ENCODE measurements at places on chromosomes 3 and 15.

DNA sequence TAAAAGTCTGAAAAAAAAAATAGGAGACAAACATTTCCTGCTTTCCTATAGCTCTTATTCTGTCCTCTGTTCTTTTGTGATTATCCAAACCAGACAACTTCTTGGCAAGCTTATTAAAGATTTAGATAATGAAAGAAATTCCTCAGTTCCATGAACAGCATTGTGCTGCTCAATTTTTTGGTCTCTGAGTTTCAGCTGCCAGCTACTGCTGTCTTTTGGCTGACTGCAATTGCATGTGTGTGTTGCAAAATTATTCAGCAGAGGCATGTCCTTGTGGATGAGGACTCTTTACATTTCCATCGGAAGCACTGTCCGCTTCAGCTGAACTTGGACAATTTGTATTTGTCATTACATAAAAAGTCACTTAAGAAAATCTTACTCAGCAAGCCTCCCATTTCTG lies 397.3 kb upstream of the RASGRP1 start:
- no peak for DNase-seq

- no peak for DNase-seq
These were observed 113.1 kb downstream of the TPRA1 start for GRCh38 chr3:127477396-127477795.

DNA sequence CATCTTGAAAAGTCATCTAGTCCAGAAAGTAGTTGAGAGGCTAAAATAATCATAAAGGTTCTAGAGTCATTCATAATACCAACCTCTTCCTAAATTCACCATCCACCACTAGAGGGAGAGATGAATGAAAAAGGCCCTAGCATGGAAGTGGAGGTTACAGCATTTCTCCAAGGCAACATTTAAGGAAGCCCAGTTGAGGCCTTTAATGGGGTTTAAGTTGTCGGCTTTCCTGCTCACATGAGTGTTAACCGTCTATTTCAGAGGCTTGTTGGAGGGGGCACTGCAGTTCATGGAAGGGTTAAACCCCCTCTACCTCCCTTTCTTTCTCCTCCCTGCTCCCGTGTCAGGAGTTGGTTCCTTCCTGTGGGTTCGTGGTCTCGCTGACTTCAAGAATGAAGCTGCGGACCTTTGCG lies 3.8 kb upstream of the SLCO3A1 start:
- DNase-seq: no peak

DNA sequence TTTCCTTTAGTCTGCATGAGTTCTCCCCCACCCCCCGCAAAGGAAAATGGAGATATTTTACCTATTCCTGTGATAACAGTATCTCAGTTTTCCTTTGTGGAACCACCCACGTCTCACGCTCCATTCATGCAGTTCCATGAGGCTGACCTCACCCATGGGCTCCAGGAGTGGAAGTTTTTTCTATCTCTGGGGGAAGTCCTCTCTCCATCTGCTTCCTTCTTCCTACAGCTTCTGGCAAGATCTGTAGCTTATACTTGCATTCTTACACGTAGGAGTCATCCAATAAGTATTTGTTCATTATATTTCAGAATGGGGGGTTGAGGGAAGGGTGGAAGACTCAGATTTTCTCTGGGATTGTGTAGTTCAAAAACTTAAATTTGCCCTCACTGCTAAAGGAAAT lies 5.8 kb upstream of the GLCE start:
- no peak for DNase-seq

DNA sequence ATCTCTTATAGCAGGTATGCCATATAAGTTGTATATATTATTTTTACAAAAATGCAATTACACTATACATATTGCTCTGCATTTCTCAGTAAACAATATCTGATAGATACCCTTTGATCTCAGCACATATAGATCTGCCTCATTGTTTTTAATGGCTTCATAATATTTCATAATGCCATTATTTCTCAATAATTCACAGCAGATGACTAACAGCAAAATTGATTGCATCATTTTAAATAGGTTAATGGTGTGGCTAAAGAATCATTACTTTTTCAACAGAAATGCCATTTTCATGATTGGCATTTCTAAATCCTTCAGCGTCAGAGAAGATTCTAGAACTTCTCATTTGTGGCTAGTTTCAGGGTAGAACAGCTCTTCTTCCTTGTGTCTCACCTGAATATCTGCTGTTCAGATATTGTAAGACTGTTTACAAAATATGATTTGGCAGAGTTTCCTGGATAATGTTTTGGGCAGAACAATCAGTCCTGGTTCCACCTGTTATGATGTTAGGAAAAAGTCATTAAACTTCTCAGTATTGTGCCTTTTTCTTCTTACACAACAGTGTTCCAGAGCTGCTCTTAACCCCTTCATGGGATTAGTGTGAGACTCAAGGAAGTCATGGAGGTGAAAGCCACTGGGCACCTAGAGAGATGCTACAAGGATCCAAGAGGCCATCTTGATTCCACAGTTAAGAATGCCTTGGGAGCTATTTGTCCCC lies 397.6 kb upstream of the THBS1 start:
- no peak for DNase-seq

- DNase-seq: no peak
These were observed 48.5 kb downstream of the IQSEC1 start for GRCh38 chr3:13024765-13025065.

DNA sequence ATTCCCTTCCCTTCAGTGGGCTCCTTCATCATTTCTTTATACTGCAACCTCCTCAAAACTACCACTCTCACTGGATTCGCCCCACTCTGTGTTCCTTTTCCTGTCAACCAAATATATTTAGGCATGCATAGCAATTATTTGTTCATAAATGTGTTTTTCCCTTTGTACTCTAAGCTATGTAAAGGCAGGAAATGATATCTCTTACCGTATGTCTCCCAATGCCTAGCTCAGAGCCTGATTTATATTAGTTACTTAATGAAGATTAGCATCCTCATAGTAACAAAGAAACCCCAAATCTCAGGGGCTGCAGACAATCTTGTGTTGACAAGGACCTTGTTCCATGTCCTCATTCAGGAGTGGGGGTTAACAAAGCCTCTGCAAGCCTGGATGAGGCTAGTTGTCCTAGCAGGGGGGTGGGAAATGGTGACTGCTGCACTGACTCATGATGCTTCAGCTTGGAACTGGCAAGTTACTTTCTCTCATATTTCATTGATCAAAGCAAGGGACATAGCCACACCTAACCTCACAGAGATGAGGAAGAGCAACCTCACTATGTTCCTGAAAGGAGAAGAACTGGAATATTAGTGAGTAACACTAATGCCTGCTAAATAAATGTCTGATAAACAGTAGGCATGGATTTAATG lies 15.2 kb downstream of the PHLDB2 start:
- no peak for DNase-seq

DNA sequence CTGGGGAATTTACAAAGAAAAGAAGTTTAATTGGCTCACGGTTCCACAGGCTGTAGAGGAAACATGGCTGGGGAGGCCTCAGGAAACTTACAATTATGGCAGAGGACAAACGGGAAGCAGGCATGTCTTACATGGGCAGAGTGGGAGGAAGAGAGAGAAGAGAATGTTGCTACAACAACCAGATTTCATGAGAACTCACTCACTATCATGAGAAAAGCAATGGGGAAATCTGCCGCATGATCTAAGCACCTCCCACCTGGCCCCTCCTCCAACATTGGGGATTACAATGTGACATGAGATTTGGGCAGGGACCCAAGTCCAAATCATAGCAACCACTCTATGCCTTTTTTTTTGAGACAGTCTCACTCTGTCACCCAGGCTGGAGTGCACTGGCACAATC lies 28.8 kb downstream of the PCNP start:
- no peak for DNase-seq

DNA sequence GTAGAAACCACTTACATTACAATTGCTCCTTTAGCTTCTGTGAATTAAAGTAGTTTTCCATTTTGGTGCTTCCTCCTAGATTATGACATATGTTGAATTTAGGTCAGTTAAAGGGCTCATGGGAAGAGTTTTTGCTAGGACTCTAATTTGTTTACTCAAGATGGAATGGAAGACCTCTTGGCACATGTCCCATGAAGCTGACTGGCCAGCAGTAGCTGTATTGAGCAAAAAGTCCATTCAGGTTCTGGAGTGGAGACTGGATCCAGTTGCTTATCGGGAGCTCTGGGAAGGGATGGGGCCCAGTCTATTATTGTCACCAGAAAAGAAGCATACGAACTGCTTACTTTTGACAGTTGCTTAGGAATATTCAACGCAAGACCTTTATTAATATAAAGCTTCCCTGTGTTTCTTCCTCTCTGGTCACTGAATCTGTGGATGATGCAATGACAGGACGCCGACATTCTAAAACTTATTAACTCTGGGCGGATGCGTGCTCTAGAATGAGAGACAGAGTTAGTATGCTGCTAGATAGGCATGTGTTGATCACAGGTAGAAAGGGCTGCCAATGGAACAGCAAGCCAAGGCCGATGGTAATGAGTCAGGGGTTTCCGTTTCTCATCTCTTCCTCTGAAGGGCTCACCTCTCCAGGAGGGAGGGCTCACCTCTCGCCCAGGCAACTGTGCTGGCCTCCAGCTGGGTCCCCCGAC lies 155.8 kb downstream of the NR1D2 start:
- no peak for DNase-seq

DNA sequence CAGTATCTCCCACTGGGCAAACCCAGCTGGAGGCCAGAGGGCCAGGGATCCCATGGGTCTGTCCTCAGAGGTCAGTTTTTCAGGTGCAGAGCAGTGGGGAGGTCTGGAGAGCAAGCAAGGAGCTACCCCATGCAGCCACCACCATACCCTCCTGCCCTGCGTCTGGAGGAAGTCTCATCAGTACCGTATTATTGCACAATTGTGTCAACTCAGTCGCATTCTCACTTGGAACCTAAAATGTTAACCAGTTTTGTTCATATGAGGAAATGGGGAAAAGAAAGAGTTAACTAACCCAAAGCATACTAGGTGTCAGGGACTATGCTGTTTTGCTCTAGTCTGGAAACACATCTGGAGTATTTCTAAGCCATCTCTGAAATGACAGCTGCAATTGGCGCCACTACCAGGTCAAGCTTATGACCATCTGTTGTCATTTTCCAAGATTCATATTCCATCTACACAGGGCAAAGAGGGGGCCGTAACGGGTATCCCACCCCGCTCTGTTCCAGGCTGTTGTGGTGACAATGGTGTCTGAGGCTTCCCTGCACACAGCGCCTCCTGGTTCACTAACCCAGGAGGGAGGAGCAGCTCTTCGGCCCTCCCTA lies 16.9 kb upstream of the APBA2 start:
- no peak for DNase-seq

DNA sequence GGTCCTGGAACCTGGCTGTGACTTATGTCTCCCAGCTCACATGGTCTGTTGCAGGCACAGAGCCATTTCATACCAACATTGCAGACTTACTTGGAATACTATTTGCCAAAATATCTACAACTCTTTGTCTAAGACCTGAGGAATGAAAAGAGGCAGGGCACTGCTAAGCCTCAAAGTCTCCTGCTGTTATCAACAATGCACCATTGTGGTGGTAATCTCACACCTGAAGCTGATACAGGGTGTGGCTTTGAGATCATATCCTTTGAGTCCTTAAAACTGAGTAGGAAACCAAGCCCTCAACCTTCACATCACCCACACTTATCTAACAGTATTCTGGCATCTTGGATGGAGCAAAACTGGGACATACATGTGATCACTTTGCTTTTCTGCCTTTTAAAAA lies 782.0 kb downstream of the EPHA3 start:
- no peak for DNase-seq

DNA sequence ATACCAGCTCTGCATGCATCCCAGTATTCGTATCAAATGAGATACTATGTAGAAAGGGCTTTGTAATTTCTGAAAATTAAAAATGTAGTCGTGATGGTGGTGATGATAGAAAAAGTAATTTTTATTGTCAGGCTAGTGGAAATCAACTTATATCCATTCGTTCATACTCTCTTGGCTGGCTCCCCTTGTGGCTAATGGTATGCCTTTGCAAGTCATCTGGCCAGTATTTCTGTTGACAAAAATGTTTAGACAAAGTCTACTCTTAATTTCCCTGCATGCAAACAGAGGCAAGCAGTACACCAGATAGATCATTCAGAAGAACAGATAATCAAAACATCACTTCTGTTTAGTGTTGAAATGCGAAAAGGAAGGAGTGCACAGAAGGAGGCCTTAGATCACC lies 49.6 kb upstream of the DUT start:
- DNase-seq: no peak

DNA sequence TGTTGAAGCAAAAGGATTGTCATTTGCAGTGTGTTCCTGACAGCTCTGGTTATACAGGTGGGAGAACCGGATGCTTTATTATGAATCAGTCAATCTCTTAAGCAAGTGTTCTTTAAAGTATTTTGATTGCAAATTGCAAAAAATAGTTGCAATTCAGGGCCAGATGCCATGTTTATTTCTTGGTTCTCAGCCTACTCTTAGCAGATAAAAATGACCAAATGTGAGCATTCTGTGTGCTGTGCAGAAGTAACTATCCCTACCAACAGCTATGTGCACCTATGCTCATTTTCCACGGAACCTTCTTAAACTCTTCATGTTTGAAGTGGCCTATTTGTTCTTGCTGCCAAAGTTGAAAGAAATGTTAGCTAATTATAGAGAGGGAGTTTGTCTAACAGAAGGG lies 262.3 kb upstream of the RASGRP1 start:
- DNase-seq: no peak

GRCh38 chr3:106945435-106945834 lies 431.8 kb upstream of the CCDC54 start:
- DNase-seq: no peak

Measured in activated T-cell treated with anti-CD3 and anti-CD28 coated beads for 1 hour (primary cell).